ENCODE measurements at places on chromosomes 1 and 21.

DNA sequence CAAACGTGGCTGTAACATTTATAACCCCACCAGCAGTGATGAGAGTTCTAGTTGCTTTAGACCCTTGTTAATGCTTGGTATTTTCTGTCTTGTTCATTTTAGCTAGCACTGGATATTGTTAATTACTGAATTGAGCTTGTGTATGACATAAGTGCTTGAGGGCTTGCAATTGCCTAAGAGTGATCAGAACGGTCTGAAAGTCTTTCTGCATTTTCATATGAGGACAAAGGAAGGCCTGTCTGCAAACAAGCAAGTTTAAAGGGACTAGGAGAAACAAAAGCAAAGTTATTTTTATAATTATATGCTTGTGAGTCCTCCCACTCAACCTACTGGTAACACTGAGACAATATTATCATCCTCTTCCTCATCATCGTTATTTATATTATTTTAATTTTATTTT, 305.5 kb upstream of the DUSP10 start:
- DNase-seq: no peak

GRCh38 chr21:42157606-42158310, 61.2 kb upstream of the ABCG1 start:
- no peak for DNase-seq

DNA sequence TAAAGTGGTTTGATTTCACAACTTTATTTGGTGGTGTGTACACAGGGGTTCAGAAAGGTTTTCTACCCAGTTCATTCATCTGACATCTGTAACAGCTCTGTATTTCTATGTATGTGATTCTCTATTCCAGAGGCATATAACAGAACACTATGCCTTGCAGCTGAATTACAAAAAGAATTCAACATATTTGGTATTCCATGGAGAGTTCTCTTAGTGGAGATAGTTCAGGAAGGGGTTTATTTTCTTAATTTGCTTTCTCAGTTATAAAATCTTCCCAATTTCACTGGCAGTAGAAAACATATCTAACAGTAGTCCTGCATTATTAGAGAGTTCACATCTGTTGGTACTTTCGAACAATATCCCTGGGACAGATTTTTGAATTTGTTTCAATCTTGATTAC, 207.9 kb upstream of the LYPLAL1 start:
- DNase-seq: no peak

DNA sequence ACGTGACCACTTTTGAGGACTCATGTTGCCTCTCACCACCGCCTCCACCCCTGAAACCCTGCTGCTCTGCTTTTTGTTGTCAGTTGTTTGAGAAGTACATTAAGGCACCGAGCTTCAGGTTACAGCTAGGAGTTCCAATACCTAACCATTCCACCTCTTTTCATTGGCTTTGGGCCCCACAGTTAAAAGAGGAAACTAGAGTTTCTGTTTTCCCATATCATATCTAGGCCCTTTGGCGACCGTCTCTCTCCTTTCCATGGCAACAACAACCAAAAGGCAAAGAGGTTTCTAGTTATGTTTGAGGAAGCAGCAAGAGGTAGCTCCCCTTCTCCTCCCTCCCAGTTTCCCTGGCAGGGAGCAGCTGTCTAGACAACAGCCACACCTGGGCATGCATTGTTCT, 5.9 kb downstream of the ANKRD35 start:
- DNase-seq: no peak

GRCh38 chr1:198761859-198762616, 123.2 kb downstream of the PTPRC start:
- no peak for DNase-seq

DNA sequence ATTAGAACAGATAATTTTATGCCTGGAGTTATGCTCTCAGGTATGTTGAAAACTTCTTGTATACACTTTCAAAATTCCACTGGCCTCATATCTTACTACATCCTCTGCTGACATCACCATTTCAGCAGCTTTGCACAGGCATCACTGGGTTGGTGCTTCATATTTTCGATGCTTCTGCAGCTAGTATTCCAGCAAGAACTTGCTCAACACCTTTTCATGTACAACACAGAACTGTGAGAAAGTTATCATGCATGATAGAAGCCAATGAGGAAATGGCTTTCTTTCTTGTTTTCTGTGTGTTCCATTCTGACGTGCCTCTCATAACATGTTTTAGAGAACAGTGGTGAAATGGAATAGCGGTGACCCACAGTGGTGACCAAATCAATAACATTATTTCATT, 5.1 kb upstream of the GBP5 start:
- no peak for DNase-seq
